ENCODE measurements at places on chromosomes 5 and 9.

DNA sequence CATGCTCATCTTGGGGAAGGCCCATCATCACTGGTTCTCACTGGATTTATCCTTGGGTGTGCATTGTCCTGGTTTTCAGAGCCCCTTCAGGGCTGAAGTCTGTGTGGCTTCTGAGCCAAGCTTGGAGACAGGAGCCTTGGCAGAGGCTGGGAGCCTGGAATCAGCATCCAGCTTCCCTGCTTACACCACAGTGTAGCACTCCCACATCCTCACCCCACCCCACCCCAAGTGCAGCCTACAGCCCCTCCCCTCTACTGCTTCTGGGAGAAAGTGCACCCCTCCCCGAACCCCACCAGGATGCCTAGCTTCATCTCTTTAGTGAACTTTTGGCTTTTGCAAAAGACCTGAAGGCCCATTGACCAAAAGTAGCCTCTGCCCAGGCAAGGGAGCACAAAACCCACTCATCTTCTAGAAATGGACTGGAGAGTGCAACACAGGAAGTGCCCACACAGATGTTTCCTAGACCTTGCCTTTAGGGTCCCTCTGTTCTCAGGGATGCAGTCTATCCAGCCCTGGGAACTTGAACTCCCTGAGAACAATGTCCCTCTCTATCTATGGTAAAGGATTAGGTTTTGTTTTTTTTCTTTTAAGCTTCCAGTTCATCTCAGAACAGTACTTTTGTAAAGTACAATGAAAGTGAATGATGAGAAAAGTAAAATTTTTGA lies 189.7 kb downstream of the PALM2AKAP2 start:
- DNase-seq: no peak

- no peak for DNase-seq
Measured at GRCh38 chr9:107569174-107569573, 79.6 kb upstream of the KLF4 start.

- DNase-seq: no peak
Measured at GRCh38 chr9:134597957-134598883, 43.4 kb upstream of the COL5A1 start.

DNA sequence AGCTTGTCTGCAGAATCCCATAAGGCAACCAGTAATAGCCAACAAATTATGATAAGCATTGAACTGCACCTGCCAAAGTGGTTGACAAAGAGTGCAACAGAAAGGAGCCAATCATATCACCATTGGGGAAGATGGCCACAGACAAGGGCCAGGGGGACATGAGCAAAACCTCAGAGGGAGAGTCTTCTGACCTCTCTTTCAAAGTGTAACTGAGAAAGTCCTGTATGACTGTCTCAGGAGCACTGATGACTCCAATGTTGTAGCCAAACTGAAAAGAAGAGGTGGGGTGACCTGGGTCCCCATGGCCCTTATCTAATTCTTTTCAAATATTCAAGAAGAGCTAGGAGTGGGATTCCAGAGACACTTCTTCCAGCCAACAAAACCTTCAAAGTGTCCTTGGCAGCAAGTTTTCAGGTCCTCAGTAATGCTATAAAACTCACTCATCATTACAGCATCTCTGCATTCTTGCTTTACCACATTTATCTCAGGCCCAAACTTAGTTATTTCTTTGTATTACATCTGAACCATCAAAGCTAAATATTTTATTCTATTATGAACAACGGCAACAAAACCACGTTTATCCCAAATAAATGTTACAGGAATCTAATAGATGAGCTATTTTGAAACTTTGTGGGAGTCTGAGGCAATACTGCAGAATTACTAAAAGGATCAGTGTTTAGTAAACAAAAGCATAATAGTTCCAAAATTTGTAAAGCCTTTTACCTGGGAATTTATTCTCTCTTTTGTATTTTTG lies 24.4 kb downstream of the FBLL1 start:
- no peak for DNase-seq

GRCh38 chr9:85528607-85529006 lies 213.1 kb downstream of the AGTPBP1 start:
- DNase-seq: no peak

DNA sequence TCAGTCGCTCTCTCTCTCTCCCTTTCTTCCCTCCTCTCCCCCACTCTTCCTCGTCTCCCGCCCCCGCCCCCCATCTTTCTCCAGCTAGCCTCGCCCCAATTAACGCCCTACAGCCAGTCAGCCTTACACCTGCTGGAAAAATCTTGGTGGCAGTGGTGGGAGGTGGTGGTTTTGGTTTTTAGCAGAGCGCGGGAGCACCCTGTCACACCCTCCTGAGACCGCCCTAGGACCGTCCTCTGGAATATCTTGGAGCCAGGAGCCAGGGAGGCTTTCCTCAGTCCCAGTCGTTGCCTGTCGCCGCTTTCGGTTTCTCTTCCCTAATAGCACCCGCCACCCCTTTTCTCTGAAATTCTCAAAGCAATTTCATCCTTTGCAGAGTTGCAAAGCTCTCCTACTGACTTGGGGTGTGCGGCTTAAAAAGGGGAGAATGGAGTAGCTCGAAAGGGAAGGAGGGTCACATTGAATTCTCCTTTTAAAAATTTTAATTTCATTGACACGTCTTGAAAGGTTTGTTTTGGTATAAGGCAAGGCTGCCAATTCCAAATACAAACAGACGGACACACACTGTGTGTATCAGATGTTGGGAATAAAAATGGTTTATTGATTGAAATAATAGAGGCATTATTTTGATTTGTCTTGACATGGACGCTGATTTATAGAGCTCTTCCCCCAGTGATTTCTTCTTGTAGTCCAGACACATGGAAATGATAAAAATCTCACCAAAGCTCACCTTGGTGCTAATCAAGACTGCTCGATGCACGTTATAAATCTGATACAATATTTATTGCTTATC lies 301.3 kb downstream of the PARP8 start:
- DNase-seq: no peak
